ENCODE measurements at places on chromosomes 11 and 22. TPM values are rescaled to one million over a fixed set of nuclear protein-coding genes. Genes with fewer than 3 reads are reported as not detected.
A peak's percentile ranks its signal among the peaks of the same experiment; 100 is the strongest.

The MISFA gene
- not detected for total RNA-seq

The TRIM49 gene
- not detected for total RNA-seq

The MGAT3 gene
- total RNA-seq = 0.17 TPM

The F2 gene
- total RNA-seq = not detected

The TRIOBP gene
- 9.0 TPM for total RNA-seq

The AMOTL1 gene
- total RNA-seq = not detected

The FAM227A gene
- 0.91 TPM for total RNA-seq

The MYEOV gene
- total RNA-seq = not detected

The BTG4 gene
- total RNA-seq = not detected

The SCGB1A1 gene
- not detected for total RNA-seq

The CYTH4 gene
- 134 TPM for total RNA-seq

The TSG101 gene
- total RNA-seq = 23.5 TPM

The LRP4 gene
- not detected for total RNA-seq

The PATE2 gene
- total RNA-seq = not detected

The SCUBE2 gene
- total RNA-seq = 0.17 TPM

The KCNK4 gene
- total RNA-seq = 0.14 TPM

The LRRC74B gene
- total RNA-seq = not detected

DNA sequence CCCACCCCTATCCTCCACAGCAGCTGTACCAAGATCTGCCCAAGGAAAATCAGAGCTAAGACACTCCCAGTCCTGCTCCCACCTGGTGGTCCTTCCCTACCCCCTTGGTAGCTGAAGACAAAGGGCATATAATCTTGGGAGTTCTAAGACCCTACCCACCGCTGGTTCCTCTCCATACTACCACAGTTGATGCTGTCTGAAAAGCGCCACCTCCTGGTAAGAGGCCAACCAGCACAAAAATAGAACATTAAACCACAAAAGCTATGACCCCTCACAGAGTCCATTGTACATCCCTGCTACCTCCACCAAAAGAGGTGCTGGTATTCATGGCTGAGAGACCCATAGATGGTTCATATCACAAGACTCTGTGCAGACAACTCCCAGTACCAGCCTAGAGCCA lies 161.5 kb upstream of the ARHGAP42 start:
- no peaks in the 10 kb centered on the region for H3K27me3 ChIP-seq
- H3K36me3 ChIP-seq = no peaks in the 10 kb centered on the region
- H3K4me1 ChIP-seq = no peaks in the 10 kb centered on the region

DNA sequence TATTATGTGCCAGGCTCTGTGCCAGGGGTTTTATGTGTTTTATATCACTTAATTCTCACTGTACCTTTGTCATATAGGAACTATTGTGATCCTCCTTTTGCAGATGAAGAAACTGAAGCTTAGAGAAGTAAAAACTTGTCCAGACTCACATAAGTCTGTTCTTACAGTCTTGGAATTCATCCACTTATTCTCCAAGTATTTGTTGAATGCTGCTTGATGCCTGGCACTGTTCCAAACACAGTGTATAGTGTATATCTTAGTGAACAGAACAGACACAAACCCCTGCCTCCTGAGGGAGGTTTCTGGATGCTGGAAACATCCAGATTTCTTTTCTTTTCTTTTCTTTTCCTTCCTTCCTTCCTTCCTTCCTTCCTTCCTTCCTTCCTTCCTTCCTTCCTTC lies 29.0 kb upstream of the FGF3 start:
- H3K4me3 ChIP-seq = no peak overlapping the region
- peaks cover 4% of the 10 kb centered on the region for H3K27me3 ChIP-seq
- H3K36me3 ChIP-seq = no peaks in the 10 kb centered on the region
- H3K4me1 ChIP-seq = no peaks in the 10 kb centered on the region
- no peak overlapping the region for H3K27ac ChIP-seq

GRCh38 chr11:27600656-27601055 lies 94.1 kb upstream of the LIN7C start:
- no peaks in the 10 kb centered on the region for H3K27me3 ChIP-seq
- H3K36me3 ChIP-seq = no peaks in the 10 kb centered on the region
- no peak overlapping the region for H3K4me3 ChIP-seq
- no peak overlapping the region for H3K27ac ChIP-seq
- no peaks in the 10 kb centered on the region for H3K4me1 ChIP-seq
- DNase-seq = no peak

- H3K4me3 ChIP-seq = peak within 1 kb of the TSS; percentile 52
- H3K27me3 ChIP-seq = no peaks in the 10 kb centered on the region
- H3K27ac ChIP-seq = peak within 1 kb of the TSS; percentile 30
- no peaks in the 10 kb centered on the region for H3K36me3 ChIP-seq
Measured at GRCh38 chr22:23762842-23763578, at the start of gene C22orf15. C22orf15 (plus strand) TSS chr22:23762990; CDS start chr22:23763307, 317 bp downstream.

- DNase-seq = no peak
- H3K27me3 ChIP-seq = no peaks in the 10 kb centered on the region
- no peak overlapping the region for H3K4me3 ChIP-seq
Measured at GRCh38 chr11:130340671-130341319, 26.1 kb upstream of the ZBTB44 start.

GRCh38 chr11:59767225-59767611 lies 12.0 kb downstream of the STX3 start:
- DNase-seq = peak; percentile 50
- no peak overlapping the region for H3K27ac ChIP-seq
- H3K27me3 ChIP-seq = no peaks in the 10 kb centered on the region
- H3K36me3 ChIP-seq = no peaks in the 10 kb centered on the region
- H3K4me3 ChIP-seq = no peak overlapping the region

DNA sequence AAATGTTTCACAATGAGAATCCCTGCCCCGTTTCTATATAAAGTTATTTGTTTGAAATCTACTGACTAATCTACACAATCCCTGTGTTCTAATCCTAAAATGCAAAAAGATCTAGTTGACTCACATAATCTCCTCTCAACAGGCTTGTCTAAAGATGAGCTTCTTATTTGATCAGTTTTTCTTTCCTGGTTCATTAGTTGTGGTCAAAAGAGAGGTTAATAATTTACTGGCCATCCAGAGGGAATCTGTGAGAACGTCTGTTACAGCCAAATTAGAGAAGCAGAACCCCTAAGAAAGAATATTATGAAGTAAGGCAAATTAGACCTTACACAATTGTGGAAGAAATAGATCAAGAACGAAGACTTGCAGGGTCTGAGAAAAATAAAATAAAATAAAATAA lies 173.7 kb upstream of the ANO3 start:
- no peak overlapping the region for H3K27ac ChIP-seq
- H3K4me3 ChIP-seq = no peak overlapping the region
- no peaks in the 10 kb centered on the region for H3K4me1 ChIP-seq
- DNase-seq = no peak

GRCh38 chr11:199782-200181 lies 6.9 kb downstream of the SCGB1C1 start:
- H3K4me1 ChIP-seq = peaks cover 32% of the 10 kb centered on the region
- no peak overlapping the region for H3K4me3 ChIP-seq
- H3K36me3 ChIP-seq = peaks cover 23% of the 10 kb centered on the region
- DNase-seq = peak; percentile 26
- no peak overlapping the region for H3K27ac ChIP-seq

- no peak for DNase-seq
- peaks cover 52% of the 10 kb centered on the region for H3K27me3 ChIP-seq
- H3K36me3 ChIP-seq = no peaks in the 10 kb centered on the region
- H3K4me3 ChIP-seq = no peak overlapping the region
- H3K27ac ChIP-seq = no peak overlapping the region
Measured at GRCh38 chr11:17692931-17693330, 26.4 kb upstream of the MYOD1 start.

GRCh38 chr11:28259177-28259843 lies 151.1 kb downstream of the METTL15 start:
- no peaks in the 10 kb centered on the region for H3K27me3 ChIP-seq
- no peak for DNase-seq
- H3K27ac ChIP-seq = no peak overlapping the region
- no peaks in the 10 kb centered on the region for H3K36me3 ChIP-seq
- H3K4me1 ChIP-seq = no peaks in the 10 kb centered on the region

GRCh38 chr22:24421428-24421931 lies 5.9 kb upstream of the ADORA2A start:
- no peak overlapping the region for H3K27ac ChIP-seq
- peaks cover 31% of the 10 kb centered on the region for H3K4me1 ChIP-seq
- H3K36me3 ChIP-seq = no peaks in the 10 kb centered on the region
- DNase-seq = no peak
- no peak overlapping the region for H3K4me3 ChIP-seq

GRCh38 chr11:104051778-104052177 lies 15.3 kb downstream of the DDI1 start:
- no peak overlapping the region for H3K27ac ChIP-seq
- H3K4me1 ChIP-seq = no peaks in the 10 kb centered on the region
- H3K36me3 ChIP-seq = no peaks in the 10 kb centered on the region
- no peak overlapping the region for H3K4me3 ChIP-seq
- DNase-seq = no peak

- no peaks in the 10 kb centered on the region for H3K4me1 ChIP-seq
- H3K27me3 ChIP-seq = no peaks in the 10 kb centered on the region
- no peak overlapping the region for H3K27ac ChIP-seq
Measured at GRCh38 chr11:91272089-91272488, 952.5 kb upstream of the FAT3 start.

GRCh38 chr11:79525257-79525656 lies 84.4 kb upstream of the TENM4 start:
- DNase-seq = no peak
- no peaks in the 10 kb centered on the region for H3K4me1 ChIP-seq
- no peaks in the 10 kb centered on the region for H3K27me3 ChIP-seq
- H3K36me3 ChIP-seq = no peaks in the 10 kb centered on the region
- H3K4me3 ChIP-seq = no peak overlapping the region

DNA sequence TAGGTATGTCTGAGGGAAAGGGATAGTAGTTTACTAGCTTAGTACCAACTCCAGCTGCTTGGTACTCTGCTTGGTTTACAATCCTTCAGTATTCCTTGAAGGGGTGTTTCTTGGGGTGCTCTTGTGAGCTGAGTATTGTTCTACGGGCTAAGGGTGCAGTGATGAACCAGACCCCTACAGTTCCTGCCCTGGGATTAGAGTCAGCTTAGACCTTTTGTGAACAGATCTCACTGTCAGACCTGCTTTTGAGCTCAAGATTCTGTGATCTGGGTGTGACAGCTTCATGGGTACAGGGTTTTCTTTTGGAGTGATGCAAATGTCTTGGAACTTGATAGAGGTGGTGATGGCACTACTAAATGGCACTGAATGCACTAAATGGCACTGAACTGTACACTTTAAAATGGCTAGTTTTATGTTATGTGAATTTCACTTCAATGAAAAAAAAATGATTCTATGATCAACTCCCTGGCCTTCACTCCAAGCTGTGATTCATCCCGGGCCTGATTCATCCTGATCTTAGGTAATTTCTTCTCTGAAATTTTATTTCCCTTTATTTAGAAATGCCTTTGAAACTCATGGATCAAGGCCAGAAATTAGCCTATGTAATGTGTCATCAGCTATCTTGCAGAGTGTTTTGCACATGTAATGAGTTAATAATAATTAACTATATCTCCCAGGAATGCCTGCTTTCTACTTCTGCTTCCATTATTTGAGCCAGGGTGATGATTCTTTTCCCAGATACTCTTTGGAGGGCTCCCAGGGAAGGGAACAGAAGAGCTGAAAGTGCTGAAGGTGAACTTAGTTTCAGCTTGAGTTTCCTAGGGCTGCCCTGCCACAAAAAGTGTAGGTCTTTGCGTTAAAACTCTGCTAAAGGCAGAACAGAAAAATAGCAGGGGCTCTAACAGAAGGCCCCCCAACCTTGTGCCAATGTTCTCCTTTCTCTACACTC lies 87.9 kb downstream of the NCAM1 start:
- no peaks in the 10 kb centered on the region for H3K36me3 ChIP-seq
- H3K4me1 ChIP-seq = no peaks in the 10 kb centered on the region
- no peak for DNase-seq
- H3K4me3 ChIP-seq = no peak overlapping the region
- H3K27me3 ChIP-seq = no peaks in the 10 kb centered on the region

DNA sequence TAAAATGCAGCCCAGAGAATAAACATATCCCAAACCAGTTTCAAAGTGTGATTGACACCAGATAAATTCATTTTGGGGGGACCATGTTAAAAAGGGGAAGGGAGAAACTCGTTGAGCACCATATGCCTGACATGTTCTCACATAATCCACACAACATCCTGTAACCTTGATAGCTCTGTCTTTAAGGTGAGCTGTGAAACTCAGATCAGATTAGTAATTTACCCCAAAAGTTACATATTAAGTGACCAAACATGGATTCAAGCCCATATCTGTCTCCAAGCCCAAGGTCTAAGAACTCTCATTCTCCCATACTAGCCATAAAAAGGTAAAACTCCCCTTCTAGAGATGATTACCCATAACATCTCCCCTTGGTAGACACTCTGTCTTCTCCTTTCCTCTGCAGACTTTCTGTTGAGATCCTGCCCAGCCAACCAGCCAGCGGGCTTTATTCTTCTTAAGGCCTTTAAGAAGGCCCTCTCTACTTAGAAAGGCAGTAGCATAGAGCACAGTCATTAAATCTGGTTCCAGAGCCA lies 150.7 kb downstream of the CCDC34 start:
- no peak overlapping the region for H3K27ac ChIP-seq
- peaks cover 7% of the 10 kb centered on the region for H3K27me3 ChIP-seq
- H3K4me1 ChIP-seq = no peaks in the 10 kb centered on the region
- H3K36me3 ChIP-seq = no peaks in the 10 kb centered on the region

DNA sequence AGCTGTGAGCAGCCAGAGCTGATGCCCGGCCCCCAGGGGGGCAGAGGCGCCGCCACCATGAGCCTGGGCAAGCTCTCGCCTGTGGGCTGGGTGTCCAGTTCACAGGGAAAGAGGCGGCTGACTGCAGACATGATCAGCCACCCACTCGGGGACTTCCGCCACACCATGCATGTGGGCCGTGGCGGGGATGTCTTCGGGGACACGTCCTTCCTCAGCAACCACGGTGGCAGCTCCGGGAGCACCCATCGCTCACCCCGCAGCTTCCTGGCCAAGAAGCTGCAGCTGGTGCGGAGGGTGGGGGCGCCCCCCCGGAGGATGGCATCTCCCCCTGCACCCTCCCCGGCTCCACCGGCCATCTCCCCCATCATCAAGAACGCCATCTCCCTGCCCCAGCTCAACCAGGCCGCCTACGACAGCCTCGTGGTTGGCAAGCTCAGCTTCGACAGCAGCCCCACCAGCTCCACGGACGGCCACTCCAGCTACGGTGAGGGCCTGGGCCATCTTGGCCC lies 6.1 kb downstream of the CDC42EP1 start:
- peak; percentile 33 for DNase-seq
- no peaks in the 10 kb centered on the region for H3K36me3 ChIP-seq
- peaks cover 35% of the 10 kb centered on the region for H3K4me1 ChIP-seq
- H3K27ac ChIP-seq = no peak overlapping the region
- H3K27me3 ChIP-seq = peaks cover 25% of the 10 kb centered on the region
- H3K4me3 ChIP-seq = peak overlapping the region; percentile 22

DNA sequence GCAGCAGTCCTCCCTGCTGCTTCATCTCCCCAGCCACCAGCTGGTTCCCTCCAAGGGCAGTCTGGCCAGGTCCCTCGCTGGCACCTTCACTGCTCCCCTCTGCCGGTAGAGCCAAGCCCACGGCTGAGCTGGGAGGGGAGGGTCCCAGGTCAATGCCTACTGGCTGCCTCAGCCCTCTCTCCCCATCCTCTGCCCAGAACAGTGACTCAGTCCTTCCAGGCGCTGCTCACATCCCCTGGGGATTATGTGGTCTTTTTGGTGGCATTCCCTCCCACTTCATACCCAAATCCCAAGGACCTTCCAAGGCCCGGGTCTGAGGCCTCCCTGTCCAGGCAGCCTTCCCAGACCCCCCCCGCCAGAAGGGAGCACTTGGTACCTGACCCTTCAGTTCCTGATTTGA lies 44.9 kb downstream of the WNT7B start:
- no peaks in the 10 kb centered on the region for H3K36me3 ChIP-seq
- DNase-seq = no peak
- H3K4me3 ChIP-seq = no peak overlapping the region

GRCh38 chr11:75743711-75744563 lies 24.6 kb upstream of the DGAT2 start:
- peaks cover 3% of the 10 kb centered on the region for H3K27me3 ChIP-seq
- H3K36me3 ChIP-seq = no peaks in the 10 kb centered on the region
- H3K4me3 ChIP-seq = no peak overlapping the region
- H3K27ac ChIP-seq = no peak overlapping the region

Measured in CD4-positive, alpha-beta T cell (primary cell).